ENCODE measurements at places on chromosomes 3 and 15.

DNA sequence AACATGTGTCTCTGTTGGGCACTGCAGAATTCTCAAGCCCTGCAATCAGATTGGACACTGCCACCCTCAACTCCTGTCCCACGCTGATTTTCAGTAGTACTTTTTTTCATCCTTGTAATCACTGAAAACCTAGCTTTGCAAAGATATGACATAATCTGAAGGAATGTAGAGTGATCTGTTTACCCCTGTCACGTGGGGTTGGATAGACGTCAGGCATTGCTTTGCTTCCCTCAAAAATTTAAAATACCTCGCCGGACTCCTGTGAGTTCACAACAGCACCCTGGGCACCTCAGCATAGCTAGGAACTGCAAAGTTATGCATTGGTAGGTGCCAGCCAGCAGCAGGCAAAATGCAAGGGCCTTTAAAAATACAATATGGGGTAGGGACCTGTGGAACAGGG is 71.1 kb upstream of the OXTR start:
- peaks cover 16% of the 10 kb centered on the region for H3K4me1 ChIP-seq
- peaks cover 1% of the 10 kb centered on the region for H3K36me3 ChIP-seq
- H3K27ac ChIP-seq: no peak overlapping the region
- no peak for DNase-seq
- no peak overlapping the region for H3K4me3 ChIP-seq

- H3K4me1 ChIP-seq: no peaks in the 10 kb centered on the region
- no peak for DNase-seq
- H3K27me3 ChIP-seq: no peaks in the 10 kb centered on the region
- H3K27ac ChIP-seq: no peak overlapping the region
These were observed 103.0 kb upstream of the NAALADL2 start for GRCh38 chr3:174755833-174756829.

DNA sequence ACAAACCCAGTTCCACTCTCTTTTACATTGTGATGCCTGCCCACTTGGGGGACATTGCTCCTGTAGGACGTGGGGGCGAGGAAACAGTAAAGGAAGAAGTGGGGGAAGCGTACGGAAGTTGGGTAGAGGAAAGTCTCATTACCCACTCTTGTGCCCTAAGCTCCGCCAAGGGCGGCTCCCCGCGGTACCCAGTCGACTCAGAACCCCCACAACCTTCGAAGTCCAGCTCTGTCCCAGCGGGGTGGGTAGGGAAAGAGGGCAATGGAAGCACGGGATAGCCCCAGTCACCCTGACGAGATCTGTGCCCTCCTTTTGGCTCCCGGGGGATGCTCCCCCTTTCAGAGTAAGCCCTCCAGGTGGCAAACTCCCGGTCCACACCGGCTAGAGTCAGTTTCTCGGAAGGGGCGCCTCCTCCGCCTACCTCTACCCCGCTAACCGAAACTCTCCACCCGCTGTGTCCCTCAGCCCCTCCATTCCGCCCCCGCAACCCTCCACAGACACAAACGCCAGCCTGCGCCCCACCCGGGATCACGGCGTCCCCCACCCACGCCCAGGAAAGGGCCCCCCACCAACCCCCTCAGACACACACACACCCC is 527 bp downstream of the CSNK1G1 start:
- no peaks in the 10 kb centered on the region for H3K27me3 ChIP-seq
- H3K27ac ChIP-seq: peak overlapping the region; percentile 99
- H3K4me1 ChIP-seq: peaks cover 24% of the 10 kb centered on the region
- H3K4me3 ChIP-seq: peak overlapping the region; percentile 91
- DNase-seq: no peak

DNA sequence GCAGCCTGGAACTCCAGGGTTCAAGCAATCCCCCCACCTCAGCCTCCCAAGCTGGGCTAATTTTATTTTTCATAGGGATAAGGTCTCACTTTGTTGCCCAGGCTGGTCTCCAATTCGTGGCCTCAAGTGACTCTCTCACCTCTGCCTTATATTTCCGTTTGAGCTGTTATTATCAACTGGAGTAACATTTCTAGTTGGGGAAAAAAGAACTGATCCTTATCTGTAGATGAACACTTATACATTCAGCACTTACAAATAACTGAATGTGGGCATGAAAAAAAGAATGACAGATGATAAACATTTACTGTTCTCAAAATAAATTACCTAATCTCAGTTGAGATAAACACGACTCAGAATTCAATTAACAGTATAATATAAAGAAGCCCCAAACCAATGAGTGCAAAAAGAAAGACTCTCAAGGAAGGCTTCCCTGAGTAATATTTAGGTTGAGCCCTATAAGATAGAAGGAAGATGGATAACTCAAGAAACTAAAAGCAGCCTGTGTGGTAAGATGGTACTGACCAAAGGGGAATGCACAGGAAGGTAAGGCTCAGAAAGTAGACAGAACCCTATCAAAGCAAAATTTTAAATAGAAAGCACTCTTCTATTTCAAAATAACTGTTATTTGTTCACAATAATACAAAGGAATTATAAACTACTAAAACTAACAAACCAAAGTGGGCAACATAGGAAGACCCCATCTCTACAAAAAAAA is 11.8 kb downstream of the UBE3A start:
- no peak overlapping the region for H3K4me3 ChIP-seq
- peaks cover 44% of the 10 kb centered on the region for H3K4me1 ChIP-seq
- H3K27me3 ChIP-seq: no peaks in the 10 kb centered on the region
- H3K27ac ChIP-seq: no peak overlapping the region

DNA sequence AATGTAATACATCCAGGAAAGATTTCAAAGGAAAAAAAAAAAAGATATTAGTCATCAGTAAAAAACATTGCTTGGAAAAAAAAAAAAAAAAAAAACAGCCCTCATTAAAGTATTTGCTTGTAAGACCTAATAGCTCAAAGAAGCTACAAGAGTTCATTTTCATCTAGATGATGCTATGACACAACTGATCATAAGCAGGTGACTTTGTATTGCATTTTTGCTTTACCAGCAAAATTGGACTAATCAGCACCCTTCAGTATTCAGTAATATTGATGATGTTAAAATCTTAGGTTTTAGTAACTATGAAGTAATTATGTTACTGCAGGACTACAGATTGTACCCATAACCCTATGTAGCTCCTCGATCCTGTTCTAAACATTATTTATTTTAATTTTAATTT is 214.7 kb upstream of the CADM2 start:
- no peak for DNase-seq
- no peaks in the 10 kb centered on the region for H3K4me1 ChIP-seq
- H3K27me3 ChIP-seq: peaks cover 16% of the 10 kb centered on the region
- no peak overlapping the region for H3K4me3 ChIP-seq

DNA sequence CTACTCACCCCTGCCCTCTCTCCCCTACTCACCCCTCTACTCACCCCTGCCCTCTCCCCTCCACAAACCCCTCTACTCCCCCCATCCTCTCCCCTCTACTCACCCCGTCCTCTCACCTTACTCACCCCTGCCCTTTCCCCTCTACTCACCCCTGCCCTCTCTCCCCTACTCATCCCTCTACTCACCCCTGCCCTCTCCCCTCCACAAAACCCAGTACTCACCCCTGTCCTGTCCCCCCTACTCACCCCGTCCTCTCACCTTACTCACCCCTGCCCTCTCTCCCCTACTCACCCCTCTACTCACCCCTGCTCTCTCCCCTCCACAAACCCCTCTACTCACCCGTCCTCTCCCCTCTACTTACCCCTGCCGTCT is 14.2 kb downstream of the BFSP2 start:
- peak overlapping the region; percentile 82 for H3K27ac ChIP-seq
- H3K4me3 ChIP-seq: no peak overlapping the region
- no peaks in the 10 kb centered on the region for H3K36me3 ChIP-seq
- peaks cover 33% of the 10 kb centered on the region for H3K4me1 ChIP-seq

DNA sequence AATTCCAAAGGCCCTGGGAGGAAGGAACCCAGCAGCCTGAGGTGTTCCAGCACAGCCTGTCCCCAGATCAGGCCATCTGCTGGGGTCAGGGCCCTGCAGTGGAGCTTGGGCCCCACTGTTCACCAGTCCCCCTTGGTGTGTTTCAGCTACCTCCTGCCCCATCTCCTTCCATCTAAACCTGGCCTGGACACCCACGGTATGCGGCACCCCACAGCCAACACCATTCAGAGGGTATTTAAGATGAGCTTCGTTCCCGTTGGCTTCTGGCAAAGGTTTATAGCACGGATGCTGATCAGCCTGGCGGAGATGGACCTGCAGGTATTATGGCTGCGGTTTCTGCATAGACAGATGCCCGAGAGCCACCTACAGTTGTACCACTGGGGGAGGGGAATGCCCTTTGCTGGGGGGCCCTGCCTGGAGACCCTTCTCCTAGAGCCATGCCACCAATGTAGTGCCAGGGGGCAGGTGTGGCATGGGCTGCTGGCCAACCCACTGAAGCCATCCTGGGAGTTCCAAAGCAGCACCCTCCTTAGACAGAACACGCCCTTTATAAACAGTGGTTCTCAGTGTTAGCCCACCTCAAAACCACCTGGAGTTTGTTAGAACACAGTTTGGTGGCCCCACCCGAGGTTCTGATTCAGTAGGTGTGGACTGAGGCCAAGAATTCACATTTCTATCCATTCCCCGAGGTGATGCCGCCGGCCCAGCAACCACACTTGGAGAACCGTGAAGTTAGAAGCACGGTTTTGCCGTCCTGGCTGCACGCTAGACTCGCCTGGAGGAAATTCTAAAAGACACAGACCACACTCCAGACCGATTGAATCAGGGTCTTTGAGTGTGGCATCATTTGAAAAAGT is 126.9 kb downstream of the LRRK1 start:
- peak; percentile 49 for DNase-seq
- H3K27ac ChIP-seq: peak overlapping the region; percentile 49
- peaks cover 8% of the 10 kb centered on the region for H3K36me3 ChIP-seq
- no peaks in the 10 kb centered on the region for H3K4me1 ChIP-seq

DNA sequence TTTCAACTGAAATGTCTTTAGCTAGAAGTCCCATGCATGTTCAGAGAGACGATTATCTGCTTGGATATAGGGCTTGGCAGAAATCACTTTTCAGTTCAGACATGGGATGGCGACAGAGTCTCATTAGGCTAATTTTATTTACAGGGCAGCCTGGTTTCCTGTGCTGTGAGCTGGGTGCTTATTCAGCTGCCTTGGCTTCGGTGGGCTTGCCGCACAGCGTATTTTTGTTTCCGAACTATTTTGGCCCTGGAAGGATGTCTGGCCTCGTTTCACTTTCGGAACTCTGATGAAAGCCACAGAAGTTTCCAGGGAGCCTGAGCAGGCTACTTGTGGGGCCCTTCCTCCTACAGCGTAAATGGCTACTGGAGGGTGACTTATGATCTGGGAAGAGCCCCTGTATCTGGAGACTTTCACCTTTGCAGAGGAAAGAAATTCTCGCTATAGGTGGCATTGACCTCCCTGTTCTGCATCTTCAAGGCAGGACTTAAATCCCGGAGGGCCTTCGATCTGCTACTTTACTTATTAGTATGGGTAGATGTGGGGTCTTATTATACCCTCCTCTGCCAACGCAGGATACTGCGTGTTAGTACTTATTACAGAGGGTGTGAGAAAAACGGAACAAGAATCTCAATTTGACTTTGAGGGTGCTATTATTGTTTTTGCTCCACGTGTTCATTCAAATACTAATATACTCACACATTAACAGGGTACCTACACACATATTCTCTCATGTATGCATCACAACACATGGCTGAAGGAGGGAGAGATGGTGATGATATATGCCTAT is 364.0 kb upstream of the RBMS3 start:
- no peaks in the 10 kb centered on the region for H3K36me3 ChIP-seq
- peaks cover 17% of the 10 kb centered on the region for H3K4me1 ChIP-seq
- H3K27ac ChIP-seq: peak overlapping the region; percentile 28
- no peak for DNase-seq
- H3K27me3 ChIP-seq: peaks cover 1% of the 10 kb centered on the region

GRCh38 chr3:86234506-86235254 is 756.3 kb downstream of the VGLL3 start:
- no peak overlapping the region for H3K4me3 ChIP-seq
- H3K36me3 ChIP-seq: no peaks in the 10 kb centered on the region
- H3K27ac ChIP-seq: no peak overlapping the region
- H3K4me1 ChIP-seq: no peaks in the 10 kb centered on the region
- H3K27me3 ChIP-seq: peaks cover 6% of the 10 kb centered on the region

DNA sequence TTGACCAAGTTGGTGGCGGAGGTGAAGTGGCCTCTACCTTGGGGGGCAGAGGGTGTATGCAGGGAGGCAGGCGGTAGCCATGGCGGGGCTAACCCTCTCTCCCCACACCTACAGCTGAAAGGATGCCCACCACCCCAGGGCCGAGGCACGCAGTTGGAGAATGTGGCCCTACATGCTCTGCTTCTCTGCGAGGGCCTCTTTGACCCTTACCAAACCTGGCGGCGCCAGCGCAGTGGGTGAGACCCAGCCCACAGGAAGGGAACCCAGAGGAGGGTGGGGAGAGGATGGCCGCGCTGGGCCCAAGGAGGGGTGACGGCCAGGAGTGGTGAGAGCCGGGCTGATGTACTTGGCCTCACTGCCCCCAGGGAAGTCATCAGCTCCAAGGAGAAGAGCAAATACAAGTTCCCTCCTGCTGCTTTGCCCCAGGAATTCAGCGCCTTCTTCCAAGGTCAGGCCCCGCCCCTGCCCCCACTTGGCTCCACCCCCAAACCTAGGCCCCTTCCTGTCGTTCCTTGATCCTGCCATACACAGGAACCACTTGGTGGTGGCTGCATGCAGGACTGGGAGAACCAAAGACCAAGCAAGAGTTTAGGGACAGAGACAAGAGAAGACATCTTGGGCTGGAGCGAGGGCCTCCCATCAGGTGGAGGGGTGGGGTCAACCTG is 9.8 kb downstream of the NBEAL2 start:
- H3K4me3 ChIP-seq: no peak overlapping the region
- H3K27ac ChIP-seq: no peak overlapping the region
- H3K27me3 ChIP-seq: no peaks in the 10 kb centered on the region

- no peak for DNase-seq
- no peaks in the 10 kb centered on the region for H3K27me3 ChIP-seq
- H3K4me3 ChIP-seq: no peak overlapping the region
These were observed 41.3 kb downstream of the CMTM7 start for GRCh38 chr3:32432711-32433530.

DNA sequence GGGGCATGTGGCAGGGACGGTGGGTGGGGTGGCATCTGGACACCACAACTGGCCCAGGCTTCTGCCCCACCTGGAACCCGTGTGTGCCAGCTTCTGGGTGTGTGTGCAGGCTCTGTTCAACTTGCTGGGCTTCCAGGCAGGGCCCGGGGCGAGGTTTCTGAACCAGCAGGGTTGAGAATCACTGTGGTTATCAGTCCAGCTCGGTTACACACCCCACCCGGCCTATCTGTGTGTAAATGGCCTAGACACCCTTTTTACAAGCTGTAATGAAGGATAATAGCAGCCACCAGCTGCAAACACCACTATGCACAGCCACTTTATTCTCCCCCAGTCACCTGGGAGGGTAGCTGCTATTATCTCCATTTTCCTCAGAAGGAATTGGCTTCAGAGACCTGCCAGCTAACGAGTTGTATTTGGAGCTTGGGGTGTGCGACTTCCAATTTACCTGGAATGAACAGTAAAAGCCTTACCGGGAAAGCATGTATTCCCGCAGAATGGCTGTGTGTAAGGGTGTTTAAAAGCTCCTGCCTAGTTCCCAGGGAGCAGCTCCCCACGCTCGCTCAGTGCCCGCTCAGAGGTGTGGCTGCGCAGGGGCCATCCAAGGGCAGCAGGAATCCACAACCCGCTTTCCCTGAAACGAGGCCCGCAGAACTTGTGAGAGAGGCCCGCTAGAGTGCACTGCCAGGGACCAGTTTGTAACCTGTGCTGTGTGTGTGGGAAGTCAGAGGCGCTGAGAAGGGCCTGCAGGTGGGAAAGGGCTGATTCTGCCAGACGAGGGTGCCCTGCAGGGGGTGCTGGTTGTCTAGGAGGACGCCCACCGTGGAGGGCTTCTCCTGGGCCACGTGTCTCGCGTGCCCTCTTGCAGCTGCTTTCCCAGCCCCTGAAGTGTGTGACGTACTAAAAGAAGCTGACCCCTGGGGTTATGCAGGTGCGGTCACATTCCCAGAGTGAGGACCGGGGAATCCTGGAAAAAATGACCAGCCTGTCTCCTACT is 83.5 kb downstream of the C3orf70 start:
- H3K27ac ChIP-seq: no peak overlapping the region
- H3K36me3 ChIP-seq: no peaks in the 10 kb centered on the region
- peaks cover 6% of the 10 kb centered on the region for H3K4me1 ChIP-seq
- no peaks in the 10 kb centered on the region for H3K27me3 ChIP-seq
